ENCODE measurements at places on chromosomes 12 and 14. TPM values are rescaled to one million over a fixed set of nuclear protein-coding genes. Genes with fewer than 3 reads are reported as not detected.

The KRT6C gene
- total RNA-seq, result not detected

The CCDC175 gene
- total RNA-seq, result not detected

The KITLG gene
- 43.1 TPM for total RNA-seq

The ATP23 gene
- total RNA-seq, result 7.9 TPM

The MIP gene
- not detected for total RNA-seq

The ITGA7 gene
- total RNA-seq, result 23.6 TPM

The FGF6 gene
- total RNA-seq, result not detected

The NOVA1 gene
- under 0.01 TPM for total RNA-seq

The FITM1 gene
- total RNA-seq, result not detected

The PMCH gene
- not detected for total RNA-seq
